Right lung (tissue), 10 donors: ENCODE measurements at places on chromosomes 11 and 22.

DNA sequence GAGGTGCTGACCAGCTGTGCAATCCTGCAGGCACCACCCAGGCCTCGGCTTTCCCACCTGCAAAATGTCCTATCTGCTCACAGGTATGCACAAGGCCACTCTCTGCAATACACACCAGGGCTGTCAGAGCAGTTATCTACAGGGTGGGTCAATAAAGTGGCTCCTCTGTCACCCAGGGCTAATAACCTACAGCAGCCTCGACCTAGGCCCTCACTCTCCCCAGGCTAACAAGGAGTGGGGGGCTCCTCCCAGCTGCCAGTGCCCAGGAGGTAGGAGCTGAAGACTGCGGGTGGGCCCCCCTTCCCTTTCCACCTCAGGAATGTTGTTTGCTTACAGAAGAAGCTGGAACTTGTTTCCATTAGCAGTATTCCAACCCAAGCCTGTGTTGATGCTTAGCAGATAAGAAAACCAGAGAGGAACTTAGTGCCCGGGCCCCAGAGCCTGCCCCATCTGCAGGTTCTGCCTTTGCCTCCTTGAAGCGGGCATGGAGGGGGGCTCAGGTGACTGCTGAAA, 26.8 kb downstream of the MYH9 start:
- DNase-seq: no peak

GRCh38 chr11:29093416-29094120, 923.3 kb downstream of the KCNA4 start:
- no peak for DNase-seq

DNA sequence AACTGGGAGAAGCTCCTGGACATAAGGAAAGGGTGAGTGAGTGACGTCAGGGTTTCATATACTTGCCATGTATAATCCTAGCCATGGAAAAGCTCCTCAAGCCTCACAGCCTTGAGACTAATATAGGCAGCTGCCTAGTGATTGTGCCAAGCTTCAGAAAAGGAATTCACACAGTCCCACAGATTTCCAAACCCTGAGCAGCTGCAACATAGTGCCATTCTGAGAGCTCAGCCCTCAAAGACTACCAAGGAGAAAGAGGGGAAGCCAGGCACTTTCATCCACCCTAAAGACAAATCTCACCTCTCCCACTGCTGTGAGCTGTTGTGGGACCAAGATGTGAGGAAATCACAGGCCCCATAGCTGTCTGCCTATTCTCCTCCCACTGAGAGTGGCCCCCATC, 707.9 kb upstream of the ANO5 start:
- no peak for DNase-seq

DNA sequence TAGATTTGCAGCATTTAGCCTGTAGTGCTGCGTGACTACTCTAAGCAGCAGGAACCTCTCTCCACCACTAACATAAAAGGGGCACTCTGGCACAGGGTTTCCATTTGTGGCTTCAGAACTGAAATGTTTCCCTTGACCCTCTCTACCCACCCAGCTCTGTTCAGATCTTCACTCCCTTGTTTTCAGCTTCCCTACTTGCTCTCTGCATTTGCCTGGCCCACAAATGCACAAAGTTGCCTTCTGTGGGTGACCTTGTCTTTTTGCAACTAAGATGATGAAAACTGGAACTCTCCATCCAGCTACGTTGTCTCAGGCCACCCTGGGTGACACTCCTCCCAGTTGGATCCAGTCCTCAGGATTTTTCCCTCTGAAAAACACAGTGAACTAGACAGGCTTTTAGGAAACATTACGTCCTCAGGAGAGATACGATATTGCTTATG, 19.8 kb upstream of the PSMA1 start:
- DNase-seq: no peak

DNA sequence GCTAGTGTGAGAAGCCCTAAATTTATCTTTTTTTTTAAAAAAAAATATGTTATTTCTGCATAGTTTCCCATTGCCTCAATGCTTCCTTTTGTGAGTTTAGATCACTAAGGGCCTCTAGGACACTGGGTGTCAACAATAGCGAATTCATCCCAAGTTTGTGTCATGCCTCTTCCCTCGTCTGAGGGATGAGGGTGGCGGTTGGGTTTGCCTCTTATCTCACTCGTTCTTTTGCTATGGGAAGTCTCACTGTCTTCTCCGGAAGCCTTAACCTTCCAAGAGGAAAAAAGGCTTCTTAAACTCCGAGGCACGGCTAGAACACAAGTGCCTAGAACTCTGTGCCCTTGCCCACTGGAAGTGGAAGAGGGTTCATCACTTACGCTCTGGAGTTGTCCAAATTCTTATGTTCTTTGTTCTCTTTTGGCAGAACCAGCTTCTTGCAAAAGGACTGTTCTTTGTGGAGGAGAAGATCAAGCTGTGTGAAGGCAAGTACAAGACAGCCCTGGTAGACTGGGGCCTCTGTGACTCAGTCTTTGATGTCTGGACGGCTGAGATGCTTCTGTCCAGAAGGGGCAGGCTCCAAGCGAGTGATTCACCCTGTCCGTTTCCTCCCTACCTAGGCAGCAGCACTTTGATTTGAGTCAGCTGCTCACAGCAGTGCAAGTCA, 78.5 kb downstream of the TRAF6 start:
- no peak for DNase-seq

DNA sequence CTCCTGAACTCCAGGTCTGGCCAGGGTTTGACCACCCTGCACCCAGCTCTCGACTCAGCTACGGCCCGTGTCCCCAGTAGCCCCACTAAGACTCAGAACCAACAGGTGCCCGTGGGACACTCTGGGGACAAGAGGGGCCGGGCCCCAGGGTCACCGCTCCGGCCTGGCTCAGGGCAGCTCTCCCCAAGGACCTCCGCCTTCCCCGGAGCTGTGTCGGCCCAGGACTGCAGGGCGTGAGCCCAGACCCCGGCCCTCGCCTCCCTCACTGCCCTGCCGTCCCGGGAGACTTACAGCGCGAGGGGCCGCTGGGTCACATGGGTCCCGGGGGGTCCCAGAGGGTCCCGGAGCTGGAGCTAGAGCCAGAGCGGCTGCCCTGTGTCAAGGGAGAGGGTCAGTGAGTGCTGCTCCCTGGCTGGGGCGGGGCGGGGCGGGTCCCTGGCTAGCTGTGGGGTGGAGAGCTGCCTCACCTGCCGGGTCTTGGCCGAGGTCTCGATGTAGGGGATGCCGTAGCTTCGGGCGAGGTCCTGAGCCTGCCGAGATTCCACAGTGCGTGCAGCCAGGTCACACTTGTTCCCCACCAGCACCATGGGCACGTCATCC, 2.3 kb downstream of the HRAS start:
- no peak for DNase-seq

DNA sequence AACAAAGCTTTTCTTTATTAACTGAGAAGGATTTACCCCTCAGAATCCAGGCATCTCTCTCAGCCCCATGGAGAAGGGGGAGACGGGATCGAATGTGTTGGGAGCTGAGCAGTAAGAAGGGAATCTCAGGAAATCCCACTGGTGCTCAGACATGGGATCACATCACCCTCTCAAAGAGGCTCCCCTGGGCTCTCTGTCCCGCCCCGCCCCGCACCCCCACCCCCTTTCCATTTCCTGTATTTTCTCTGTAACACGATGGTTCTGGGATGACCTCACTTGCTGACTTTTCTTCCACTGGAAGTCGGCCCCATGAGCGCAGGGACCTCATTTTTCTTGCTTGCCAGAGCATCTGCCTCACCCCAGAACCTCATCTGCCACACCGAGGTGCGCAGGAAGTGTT, 100.0 kb downstream of the RPS6KA4 start:
- DNase-seq: no peak
